ENCODE measurements at places on chromosomes 6 and 20.
A peak's percentile ranks its signal among the peaks of the same experiment; 100 is the strongest.

GRCh38 chr6:77587963-77588362 lies 64.9 kb upstream of the MEI4 start:
- DNase-seq: no peak

DNA sequence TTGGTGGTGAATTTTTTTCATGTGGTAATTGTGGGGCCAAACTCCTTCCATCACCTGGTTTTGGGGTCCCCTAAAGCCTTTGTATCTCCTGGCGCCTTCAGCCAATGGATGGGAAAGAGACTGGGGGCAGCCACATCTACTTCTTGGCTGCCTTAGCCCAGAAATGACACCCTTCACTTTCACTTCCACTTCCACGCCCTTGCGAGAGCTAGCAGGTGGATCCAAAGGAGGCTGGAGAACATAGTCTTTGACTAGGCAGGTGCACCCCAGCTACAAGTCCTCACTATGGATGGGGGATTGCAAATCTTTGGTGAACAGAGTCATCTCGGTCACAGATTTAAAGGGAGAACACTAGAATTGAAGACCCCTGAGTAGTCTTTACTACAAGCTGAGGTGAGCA lies 70.8 kb downstream of the NDUFAF5 start:
- DNase-seq: no peak

- DNase-seq: no peak
Measured at GRCh38 chr6:147561726-147562125, 53.2 kb downstream of the SAMD5 start.

DNA sequence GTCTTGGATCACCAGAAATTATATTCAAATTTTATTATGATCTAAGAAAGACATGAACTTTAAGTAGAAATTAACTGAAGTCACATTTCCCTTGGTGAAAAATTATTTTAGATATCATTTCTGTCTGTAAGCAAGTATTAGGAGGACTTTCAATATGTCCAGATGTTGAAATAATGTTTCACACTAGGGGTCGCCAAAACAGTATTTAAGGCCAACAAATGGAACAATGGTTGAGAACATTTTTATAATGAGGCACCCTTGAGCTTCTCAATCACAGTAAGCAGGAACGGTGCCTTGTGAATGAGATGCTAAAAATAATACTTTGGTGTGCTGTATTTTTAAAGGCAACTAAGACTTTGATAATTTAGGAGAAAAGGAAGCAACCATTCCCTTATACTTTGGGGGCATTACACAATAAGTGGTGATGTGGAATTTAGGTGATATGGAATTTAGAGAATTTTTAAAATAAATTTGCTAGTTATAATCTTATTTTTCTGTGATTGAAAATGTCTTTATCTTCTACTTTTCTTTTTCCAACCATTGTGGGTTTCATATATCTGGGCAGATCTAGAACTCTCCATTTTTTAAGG lies 9.6 kb upstream of the SF3B5 start:
- peak; percentile 25 for DNase-seq

DNA sequence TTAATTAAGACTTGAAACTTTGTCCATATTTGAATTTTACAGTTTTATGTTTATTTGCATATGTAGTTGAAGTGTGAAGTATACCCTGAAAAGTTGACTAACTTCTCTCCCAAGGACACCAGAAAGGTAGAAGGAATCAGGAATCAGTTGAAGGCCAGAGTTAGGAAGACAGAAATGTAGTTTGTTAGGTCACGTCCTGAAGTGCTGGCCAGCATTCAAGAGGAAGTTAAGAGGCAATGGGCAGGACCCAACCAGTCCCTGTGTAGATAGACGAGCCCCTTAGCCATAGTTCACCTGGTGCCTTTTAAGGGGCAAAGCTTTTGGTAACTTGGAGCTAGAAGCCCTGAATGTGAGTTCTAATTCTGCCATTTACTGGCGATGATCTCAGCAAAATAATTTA lies 250.4 kb upstream of the KCNQ5 start:
- no peak for DNase-seq

GRCh38 chr6:135132776-135133175 lies 48.3 kb upstream of the MYB start:
- DNase-seq: no peak

GRCh38 chr6:87721311-87721710 lies 19.3 kb upstream of the AKIRIN2 start:
- no peak for DNase-seq

GRCh38 chr6:4732691-4733315 lies 43.4 kb upstream of the CDYL start:
- no peak for DNase-seq

- no peak for DNase-seq
Measured at GRCh38 chr6:75483136-75483952, 10.3 kb downstream of the FILIP1 start.

- no peak for DNase-seq
Measured at GRCh38 chr20:15610787-15611186, 962.5 kb downstream of the KIF16B start.

- peak; percentile 65 for DNase-seq
Measured at GRCh38 chr6:90393232-90393884, 96.7 kb upstream of the BACH2 start.

- no peak for DNase-seq
Measured at GRCh38 chr6:37676071-37676470, 21.6 kb downstream of the MDGA1 start.

DNA sequence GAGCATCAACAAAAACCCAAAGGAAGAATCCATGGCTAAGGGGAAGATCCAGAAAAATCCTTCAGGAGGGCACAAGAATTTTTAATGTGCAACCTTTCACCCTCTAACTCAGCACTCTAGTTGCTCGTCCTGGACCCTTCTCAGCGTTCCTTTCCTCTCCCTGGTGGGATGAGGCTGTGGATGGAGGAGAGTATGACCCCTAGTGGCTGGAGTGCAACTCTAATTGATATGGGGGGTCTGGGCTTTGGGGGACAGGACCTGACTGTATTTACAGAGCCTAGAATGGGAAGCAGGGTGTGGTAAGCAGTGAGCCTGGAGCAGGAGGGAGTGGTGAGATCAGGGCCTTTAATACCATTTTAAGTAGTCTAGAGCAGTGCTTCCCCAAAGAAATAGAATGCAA lies 83.9 kb upstream of the CEP85L start:
- no peak for DNase-seq

- no peak for DNase-seq
Measured at GRCh38 chr20:33909331-33909921, 84.3 kb upstream of the RALY start.

DNA sequence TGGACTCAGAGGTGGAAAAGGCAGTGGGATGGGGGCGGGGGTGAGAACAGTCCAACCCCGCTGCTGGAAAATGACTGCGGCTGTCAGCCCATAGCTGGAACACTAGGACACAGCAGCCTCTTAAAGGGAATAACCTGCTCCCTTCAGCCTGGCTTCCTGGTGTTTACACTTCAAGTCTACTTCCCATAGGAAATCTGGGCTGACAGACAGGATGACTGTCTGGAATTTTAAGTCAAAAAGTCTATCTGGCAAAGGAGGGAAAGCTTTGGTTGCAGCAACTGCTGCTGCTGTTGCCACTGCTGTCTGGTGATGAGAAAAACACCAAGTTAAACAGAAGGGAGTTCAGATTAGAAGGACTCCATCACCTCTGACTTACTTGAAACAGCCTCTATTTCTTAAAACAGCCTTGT lies 44.9 kb downstream of the TNFRSF21 start:
- DNase-seq: no peak

DNA sequence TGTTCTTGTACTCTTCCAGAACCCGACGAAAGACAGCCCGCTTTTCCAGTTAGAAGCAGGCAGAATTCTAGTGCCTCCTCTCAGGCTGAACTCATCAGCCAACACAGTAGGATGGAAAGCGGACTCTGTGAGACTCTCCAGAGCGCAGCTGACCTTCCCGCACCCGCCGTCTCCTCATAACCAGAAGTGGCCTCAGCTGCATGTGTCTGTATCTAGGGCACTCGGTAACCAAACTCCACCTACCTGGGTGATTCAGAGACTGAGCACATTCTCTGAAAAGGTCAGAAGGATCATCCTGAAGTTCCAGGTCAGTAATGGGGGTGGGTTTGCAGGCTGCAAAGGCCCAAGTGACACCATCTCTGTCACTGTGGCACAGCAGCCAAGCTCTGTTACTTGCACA lies 66.7 kb upstream of the NFATC2 start:
- DNase-seq: no peak

DNA sequence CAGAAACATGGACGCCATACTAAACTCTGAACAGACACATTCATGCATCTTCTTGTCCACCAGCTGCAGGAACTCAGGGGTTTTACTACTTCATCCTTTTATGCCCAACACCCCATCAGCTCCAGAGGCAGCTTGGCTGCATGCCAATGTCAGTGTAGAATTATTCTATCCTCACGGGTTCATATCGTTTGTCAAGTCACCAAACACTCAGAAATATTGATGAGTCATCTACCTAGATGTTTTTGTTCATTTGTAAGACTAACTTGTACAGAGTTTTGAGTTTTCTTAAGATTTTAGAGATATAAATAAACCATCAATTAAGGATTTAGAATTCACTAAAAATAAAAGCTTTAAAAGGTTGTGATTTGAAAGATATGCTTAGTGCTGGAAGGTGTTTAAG lies 590.7 kb upstream of the FLRT3 start:
- DNase-seq: no peak

GRCh38 chr20:17967521-17968365 lies 851 bp downstream of the SNX5 start:
- DNase-seq: no peak

DNA sequence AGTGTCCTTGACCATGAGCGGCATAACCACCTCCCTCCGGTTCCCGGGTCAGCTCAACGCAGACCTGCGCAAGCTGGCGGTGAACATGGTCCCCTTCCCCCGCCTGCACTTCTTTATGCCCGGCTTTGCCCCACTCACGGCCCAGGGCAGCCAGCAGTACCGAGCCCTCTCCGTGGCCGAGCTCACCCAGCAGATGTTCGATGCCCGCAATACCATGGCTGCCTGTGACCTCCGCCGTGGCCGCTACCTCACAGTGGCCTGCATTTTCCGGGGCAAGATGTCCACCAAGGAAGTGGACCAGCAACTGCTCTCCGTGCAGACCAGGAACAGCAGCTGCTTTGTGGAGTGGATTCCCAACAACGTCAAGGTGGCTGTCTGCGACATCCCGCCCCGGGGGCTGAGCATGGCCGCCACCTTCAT lies 4.9 kb downstream of the TUBB1 start:
- no peak for DNase-seq

DNA sequence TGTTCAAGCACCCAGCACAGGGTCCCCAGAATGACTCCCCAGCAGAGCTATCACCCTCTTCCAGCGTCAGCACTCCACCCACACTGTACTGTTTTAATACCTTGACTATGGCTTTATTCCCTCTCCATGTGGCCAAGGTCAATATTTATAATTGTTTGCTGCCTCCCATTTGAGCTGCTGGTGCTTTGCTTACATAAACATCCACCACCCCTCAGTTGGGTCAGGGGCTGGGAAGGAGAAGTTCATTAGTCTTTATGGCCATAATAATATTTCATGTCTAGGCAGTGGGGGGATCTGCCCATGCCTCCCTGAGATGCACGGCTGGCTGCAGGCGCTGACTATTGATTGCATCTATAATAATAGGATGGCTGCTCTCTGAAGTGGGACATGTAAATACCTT lies 41.8 kb upstream of the SAYSD1 start:
- DNase-seq: no peak

- DNase-seq: no peak
Measured at GRCh38 chr6:149305372-149305771, 12.1 kb upstream of the TAB2 start.

- DNase-seq: no peak
Measured at GRCh38 chr6:100506651-100507050, 41.9 kb upstream of the SIM1 start.

DNA sequence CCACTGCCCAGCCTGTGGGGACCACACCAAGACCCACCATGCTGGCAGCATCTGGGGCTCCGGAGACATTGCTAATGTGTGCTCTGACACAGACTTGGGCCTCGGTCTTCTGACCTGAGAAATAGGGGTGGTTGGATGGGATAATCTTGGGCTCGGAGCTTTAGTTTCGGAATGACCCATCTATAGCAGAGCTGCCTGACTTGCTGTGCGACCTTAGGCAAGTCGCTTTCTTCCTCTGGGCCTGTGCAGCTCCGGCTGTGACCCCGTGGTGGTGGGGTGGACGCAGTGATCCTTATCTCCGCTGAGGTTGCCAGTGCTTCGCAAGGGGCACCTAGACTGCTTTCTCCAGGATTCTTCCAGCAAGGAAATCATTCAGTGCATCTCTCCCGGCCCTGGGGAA lies 43.7 kb downstream of the CEBPB start:
- DNase-seq: no peak

DNA sequence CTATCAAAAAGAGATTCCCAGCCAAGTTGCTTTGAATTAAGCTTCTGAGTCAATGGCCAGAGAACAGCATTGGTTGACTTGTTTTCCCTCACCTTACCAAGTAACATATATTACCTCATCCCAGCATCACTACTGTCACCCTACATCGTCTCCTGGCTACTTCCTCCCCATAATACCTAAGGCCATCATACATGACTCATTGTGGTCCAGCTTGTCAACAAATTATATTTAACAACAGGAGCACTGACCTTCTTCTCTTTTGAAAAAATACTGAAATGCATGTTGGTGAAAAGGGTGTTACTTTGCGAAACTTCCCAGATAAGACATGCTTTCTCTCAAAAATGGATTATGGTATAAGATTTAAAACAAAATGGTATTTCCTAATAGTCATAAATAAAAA lies 106.9 kb downstream of the TBX18 start:
- DNase-seq: no peak

DNA sequence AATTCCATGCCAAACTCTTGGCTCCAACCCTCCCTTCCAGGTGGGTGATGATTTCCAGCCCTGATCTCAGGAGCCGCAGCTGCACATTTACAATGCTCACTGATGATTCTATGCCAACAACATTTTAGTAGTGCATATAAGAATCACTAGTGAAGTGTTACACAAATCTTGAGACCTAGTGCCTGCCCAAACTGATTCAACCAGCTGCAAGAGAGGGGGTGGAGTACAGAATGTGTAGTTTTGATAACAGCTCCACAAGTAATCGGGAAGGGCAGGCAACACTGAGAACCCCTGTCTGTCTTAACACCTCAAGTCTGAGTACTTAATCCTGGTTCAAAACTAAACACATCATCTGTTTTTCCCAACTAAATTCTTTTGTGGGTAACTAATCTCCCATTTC lies 91.7 kb downstream of the PRDM1 start:
- DNase-seq: no peak

DNA sequence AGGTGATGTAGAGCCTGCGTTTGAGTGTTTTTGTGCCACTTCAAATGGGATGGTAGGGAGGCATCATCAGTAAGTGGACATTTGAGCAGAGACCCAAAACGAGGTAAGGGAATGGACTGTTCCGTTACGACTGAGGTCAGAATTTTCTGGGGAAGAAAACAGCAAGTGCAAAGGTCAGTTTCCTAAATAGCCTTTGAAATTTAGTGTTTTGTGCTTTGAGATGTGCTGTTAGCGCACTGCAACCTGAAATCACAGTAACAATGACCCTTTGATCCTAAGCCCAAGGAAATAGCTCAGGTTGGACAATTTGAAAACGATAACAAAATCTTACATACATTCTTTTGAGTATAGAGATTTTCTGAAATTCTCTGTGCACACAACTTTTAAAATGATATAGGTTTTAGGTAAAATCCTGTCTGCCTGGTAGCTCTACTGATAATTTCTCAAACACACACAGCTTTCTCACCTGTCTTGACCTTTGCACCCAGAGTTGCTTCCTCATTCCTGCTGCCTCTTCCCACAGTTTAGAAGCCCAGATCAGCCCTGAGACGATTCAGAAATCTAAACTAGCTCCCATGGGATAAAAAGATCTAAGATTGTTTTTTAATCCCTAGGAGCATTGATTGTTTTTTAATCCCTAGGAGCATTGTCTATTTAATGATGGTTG lies 22.1 kb downstream of the DCBLD1 start:
- DNase-seq: no peak

- no peak for DNase-seq
Measured at GRCh38 chr6:150929416-150929815, 63.9 kb downstream of the MTHFD1L start.
